ENCODE measurements at places on chromosomes 13 and 19. TPM values are rescaled to one million over a fixed set of nuclear protein-coding genes. Genes with fewer than 3 reads are reported as not detected.

The BLVRB gene
- total RNA-seq: 25.9 TPM

The ZNF234 gene
- 11.7 TPM for total RNA-seq

The SIGLEC10 gene
- not detected for total RNA-seq

The SERPINE3 gene
- not detected for total RNA-seq

The HIF3A gene
- total RNA-seq: not detected

The KIR2DL1 gene
- total RNA-seq: not detected

GRCh38 chr13:58823701-58824100 is 1192.2 kb downstream of the PCDH17 start:
- H3K4me1 ChIP-seq: no peaks in the 10 kb centered on the region
- H3K27ac ChIP-seq: no peak overlapping the region
- H3K27me3 ChIP-seq: no peaks in the 10 kb centered on the region
- H3K4me3 ChIP-seq: no peak overlapping the region

DNA sequence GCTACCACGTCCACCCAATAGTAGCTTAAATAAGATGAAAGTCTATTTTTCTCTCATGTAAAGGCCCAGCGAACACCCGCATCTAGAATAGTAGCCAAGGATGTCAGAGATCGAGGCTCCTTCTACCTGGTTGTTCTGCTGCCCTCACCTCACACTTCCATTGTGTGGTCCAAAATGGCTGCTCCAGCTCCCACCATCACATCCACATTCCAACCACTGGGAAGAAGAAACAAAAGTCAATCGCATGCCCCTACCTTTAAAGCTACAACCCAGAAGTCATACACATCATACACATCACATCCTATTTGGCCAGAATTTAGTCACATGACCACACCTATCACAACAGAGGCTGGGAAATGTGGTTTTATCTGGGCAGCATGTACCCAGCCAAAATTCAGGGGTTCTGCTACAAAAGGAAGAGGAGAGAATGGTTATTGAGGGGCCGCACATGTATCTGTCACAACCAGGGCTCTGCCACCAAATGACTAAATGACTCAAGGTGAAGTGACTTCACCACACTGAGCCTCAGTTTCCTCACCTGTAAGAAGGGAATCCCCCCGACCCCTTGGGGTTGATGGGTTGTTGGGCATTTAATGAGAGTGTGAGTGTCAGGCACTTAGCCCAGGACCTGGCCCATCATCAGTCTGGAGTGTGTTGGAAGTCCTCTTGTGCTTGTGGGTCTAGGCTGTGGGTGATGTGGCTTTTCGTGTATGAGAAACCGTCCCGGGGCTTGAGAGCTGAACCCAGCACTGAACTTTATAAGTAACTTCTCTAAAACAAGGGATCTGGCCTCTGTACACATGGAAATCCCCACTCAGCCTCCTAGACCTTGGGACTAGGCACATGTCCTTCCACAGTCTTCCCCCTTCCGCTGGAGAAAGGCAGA is 10.2 kb upstream of the CBLC start:
- no peak overlapping the region for H3K27ac ChIP-seq
- no peaks in the 10 kb centered on the region for H3K27me3 ChIP-seq
- no peak overlapping the region for H3K4me3 ChIP-seq

GRCh38 chr13:52837850-52838249 is 10.6 kb downstream of the PCDH8 start:
- H3K36me3 ChIP-seq: no peaks in the 10 kb centered on the region
- H3K27ac ChIP-seq: no peak overlapping the region
- no peak for DNase-seq

DNA sequence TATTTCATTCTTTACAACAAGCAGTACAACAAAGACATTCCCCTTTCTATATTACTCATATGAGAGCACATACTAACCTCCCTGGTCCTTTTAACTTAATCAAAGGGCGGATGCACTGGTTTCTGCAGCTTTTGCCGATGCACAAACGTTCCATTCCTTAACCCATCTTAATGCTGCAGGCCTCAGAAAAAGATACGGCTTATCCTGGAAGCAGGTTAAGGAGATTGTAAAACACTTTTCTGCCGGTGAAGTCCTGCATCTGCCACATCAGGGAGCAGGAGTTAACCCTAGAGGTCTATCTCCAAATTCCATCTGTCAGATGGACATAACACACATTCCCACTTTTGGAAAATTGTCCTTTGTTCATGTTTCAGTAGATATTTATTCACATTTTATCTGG is 11.5 kb upstream of the ZNF814 start:
- peaks cover 12% of the 10 kb centered on the region for H3K4me1 ChIP-seq
- H3K27me3 ChIP-seq: no peaks in the 10 kb centered on the region
- no peaks in the 10 kb centered on the region for H3K36me3 ChIP-seq
- H3K4me3 ChIP-seq: no peak overlapping the region
- no peak overlapping the region for H3K27ac ChIP-seq
- no peak for DNase-seq

All from HepG2 (cell line).